Stimulated activated CD8-positive, alpha-beta memory T cell treated with anti-CD3 and anti-CD28 coated beads, Interleukin-15, amount 100 ng/mL, for 48 hours (primary cell): ENCODE measurements at places on chromosomes 5 and 9.

GRCh38 chr5:43150748-43151147, 30.0 kb downstream of the ZNF131 start:
- DNase-seq: no peak

- no peak for DNase-seq
These were observed 27.7 kb downstream of the CAMK4 start for GRCh38 chr5:111251921-111252320.

GRCh38 chr9:28912621-28913020, 1339.3 kb upstream of the C9orf72 start:
- no peak for DNase-seq

DNA sequence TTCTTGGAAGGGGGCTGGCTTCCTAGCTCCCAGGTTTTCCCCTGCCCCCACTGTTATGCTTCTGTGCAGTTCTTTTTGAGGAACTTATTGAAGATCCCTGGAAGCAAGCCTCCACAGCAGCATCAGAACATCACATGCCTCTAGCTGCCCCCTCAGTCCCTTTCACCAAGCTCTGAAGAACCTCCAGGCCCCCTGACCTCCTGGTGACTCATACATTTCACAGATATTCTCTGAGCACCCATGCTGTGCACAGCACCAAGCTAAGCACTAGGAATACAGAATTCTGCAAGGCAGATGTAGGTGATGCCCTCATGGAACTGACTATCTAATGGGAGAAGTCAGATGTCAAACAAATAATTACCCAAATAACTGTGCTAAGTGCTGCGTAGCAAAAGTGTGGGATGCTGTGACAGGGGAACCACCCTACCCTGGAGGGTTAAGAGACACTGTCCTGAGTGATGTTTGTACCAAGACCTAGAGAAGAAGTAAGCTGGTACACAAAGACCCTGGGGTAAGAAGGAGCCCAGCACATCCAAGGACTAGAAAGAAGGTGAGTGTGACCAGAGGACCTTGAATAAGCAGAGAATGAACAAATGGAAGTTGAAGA, 213.7 kb upstream of the NR4A3 start:
- no peak for DNase-seq

DNA sequence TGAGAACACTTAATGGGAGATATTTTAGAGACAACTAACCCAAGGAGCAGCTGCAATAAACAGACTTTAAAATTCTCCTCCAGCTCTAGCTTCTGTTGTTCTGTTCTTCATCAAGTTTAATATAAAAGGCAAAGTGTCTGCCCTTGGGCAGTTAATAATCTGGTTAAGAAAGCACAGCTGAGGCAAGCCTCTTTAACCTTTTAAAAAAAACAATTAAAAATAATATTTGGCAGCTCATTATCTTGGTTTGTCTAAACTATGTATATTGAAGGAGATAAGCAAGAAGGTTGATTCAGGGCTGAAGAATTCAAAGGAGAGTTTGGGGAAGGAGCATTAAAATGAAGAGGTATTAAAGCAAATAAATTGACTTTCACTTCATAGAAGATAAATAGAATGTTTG, 75.4 kb downstream of the TSSK1B start:
- DNase-seq: no peak
